ENCODE measurements at places on chromosomes 5 and 9.

GRCh38 chr5:90934738-90935137 lies 376.1 kb downstream of the ADGRV1 start:
- no peak for DNase-seq

DNA sequence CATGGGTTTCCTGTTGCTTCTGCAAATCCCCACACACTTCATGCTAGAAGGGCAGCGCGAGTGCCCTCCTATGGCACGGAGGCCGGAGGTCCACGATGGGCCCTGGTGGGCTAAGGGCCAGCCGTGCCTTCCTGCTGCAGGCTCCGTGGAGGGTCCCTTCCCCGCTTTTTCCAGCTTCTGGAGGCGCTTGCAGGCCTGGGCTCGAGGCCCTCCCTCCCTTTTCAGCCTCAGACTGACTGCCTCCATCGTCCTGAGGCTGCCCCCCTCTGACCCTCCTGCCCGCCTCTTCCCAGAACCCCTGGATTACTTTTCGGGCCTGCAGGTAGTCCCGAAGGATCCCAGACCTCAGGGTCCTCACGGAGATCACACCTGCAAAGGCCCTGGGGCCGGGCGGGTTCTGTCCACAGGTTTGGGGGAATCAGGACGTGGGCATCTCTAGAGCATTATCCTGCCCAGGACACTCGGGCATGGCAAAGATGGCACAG lies 3.2 kb upstream of the TERT start:
- no peak for DNase-seq

DNA sequence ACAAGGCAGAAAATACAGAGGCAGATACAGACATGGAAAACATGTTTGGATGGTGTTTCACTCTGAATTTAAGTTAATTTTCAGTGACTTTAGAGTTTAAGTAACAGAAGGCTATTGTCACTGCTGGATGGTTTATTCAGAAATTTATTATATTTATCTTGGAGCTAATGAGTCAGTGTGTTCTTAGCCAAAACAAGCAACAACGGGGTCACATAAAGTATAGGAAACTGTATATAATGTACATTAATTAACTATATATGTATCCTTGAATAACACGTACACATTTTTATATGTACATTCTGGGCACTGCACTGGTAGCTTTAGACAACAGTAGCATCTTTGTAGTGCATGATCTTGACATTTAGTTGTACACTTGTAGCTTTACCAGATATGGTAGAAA lies 30.7 kb downstream of the CYLC2 start:
- no peak for DNase-seq

- DNase-seq = no peak
Observed at GRCh38 chr5:14728459-14728938, 64.0 kb downstream of the OTULIN start.

GRCh38 chr5:159010661-159011442 lies 88.9 kb downstream of the EBF1 start:
- DNase-seq = no peak

- DNase-seq = no peak
Observed at GRCh38 chr5:41522193-41522786, 11.9 kb upstream of the PLCXD3 start.

DNA sequence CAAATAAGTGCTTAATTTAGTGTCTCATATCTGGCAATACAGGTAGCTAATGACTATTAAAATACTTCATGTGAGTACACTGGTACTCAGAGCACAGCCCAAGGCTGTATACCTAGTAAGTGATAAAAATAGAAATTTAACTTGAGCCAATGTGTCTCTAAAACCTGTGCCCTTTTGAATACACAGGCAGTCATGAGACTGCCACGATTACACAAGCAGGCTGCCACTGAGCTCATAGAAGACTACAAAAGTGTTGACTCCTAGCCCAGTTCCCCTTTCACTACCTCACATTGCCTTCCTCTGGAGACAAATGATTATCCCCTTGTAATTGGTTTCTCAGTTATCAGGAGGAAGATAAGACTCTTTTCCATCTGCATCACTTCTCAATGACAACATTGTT lies 66.3 kb upstream of the PAPPA start:
- DNase-seq = peak; percentile 89

DNA sequence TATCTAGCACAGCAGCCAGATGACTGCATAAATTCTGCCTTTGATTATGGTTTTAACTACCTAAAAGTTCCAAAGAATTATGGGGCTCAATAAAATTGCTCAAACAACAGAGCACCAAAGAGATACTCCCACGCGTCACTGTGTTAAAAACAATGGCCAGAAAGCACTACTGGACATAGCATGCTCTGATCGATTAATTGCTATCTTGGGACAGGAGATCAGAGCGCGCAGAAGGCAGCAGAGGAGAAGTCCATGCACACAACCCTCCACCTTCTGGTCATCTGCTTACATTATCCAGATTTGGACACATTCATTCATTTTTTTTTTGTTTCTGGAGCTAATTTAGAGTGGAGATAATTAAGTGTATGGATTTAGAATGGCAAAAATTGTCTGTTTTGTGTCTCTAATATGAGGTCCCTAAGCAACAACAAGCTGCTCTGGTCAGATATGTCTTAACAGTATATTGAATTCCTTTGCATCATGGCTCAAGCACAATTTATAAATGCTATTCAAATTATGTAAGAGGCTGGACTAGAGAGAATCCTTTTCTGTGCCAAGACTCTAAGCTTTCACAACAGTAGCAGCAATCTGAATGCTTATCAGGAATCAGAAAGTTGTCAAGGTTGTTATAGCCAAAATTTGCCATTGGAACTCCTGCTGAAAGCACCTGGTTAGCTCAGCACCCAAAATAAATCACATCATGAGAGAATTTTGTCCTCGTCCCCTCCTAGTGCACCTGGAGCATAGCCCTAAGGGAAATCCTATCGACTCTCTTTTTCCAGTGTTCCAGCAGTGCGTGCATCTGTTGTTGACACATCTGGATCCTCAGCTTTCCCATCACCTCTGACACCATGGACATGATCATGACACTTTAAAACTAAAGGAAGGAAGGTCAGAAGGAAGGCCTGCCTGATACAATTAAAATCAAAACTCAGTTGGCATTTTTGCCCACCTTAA lies 98.6 kb upstream of the HMHB1 start:
- no peak for DNase-seq

DNA sequence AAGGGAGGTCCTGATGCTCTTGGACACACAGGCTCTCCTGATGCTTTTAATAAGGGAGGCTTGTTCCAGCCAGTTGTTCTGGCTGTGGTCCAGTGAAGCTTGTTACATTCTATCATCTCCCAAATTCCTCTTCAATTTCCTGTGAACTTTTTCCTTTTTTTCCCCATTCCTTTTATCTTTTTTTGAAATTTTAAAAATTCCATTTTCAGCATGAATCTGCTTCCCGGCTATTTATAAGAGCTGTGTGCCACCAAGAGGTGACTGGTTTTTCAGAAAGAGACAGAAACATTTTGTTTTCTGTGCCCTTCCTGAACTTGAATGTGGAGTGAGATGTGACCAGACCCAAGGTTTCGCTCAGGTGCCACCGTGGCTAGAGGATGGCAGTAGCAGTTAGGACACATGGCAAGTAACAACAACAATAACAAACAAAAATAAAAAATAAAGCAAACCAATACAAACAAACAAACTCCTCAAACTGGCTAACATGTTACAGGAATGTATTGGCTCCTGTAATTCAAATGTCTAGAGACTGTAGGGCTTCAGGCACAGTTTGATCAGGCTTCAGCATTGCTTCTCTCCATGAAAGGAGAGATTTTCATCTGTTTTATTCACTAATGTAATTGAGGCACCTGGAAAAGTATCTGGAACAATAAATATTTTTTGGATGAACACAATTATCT lies 121.1 kb downstream of the BOD1 start:
- DNase-seq = no peak

DNA sequence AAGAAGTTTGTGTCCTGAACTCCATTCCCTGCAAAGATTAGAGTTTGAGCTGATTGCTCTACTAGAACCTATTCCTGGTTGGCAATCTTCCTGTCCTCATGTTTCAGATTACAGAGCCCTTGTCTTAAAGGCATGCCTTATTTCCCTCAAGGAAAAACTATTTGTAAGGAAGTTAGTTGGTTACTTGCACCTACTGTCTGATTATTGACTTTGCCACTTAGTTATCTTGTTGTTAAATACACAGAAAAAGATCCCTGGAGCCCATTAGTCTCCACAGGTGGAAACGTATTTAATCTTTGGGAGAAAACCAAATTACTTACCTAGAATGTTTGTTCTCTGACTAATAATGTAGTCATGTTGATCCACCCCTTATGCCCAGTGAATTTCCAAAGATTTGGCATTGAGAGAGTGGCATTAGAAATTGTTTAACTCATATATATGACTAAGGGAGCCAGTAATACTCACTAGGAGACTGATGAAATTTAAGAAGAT lies 132.3 kb upstream of the ELL2 start:
- peak; percentile 91 for DNase-seq

- DNase-seq = peak; percentile 95
Observed at GRCh38 chr5:32223972-32224609, 50.0 kb upstream of the GOLPH3 start.

GRCh38 chr9:12469084-12469483 lies 224.1 kb upstream of the TYRP1 start:
- no peak for DNase-seq

GRCh38 chr9:98589102-98589501 lies 119.6 kb downstream of the GABBR2 start:
- no peak for DNase-seq

DNA sequence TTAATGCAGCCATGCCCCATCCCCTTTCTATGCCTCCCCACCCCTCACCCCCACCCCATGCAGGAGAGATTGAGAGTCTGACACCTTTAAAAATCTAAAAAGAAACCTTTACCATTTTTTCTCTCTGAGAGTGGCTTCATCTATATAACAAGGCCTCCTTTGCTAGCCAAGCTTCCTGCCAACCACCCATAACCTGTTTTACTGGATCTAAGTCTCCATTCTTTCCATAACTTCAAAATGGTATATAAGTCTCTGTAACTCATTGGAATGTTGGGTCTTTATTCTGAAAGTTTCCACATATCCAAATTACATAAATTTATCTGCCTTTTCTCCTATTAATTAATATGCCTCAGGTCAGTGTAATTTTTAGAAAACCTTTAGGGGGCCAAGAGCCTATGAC lies 1174.0 kb downstream of the MAT2B start:
- no peak for DNase-seq

DNA sequence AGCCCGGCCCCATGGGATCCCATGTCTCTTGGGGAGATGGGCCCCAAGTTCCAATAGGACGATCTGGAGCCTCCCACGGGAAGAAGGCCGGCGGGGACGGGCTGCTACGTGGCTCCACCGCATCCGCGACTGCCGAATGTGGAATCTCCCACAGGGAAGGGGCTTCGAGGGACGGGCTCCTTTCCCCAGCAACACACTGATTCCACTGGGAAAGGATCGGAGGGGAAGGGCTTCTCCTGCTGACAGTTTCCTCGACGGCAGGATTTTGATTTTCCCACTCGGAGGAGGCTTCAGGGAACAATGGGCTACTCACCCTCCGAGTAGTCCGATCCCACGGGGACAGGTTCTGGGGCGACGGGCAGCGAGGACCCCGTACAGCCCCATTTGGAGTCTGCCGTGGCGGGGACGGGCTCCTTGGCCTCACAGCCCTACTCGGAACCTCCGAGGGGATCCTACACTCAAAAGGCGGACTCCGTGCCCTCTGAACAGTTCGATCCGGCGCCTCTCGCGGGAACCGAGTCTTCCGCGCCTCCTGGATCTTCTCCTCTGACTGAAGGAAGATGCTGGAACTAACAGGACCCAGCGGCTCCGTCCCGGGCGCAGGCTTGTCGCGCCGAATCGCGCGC lies 1.3 kb downstream of the PROB1 start:
- no peak for DNase-seq

DNA sequence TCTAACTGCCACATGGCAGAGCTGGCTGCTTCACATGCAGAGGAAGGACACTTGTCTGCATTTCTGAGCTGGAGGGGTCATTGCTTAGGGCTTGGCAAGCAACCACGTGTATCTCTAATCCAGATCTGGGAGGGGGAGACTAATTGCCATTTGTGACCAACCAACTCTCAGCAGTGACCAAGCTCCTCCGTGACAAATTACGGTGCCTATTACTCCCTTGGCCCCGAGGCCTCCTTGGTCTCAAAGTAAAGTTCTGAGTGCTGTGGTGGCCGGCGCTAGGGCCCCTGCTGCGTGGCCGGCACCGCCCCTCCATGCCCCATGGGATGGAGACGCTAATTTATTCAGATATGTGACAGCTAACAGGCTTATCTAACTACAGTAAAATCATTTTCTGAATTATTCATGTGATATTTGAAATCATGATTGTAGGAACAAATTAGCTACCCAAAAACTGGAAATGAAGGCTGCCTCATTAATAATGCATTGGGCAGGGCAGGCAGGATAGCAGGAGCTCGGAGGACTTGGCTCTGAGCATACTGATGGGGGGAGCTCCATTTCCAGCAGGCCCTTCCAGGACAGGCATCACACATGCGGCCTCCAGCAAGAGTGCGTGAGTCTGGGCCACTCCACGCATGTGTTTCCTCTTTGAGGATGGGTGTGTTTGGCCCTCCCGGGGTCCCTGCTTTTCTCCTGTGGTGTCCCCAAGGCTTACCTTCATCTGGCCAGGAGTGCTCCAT lies 67.7 kb downstream of the C5orf15 start:
- DNase-seq = no peak

DNA sequence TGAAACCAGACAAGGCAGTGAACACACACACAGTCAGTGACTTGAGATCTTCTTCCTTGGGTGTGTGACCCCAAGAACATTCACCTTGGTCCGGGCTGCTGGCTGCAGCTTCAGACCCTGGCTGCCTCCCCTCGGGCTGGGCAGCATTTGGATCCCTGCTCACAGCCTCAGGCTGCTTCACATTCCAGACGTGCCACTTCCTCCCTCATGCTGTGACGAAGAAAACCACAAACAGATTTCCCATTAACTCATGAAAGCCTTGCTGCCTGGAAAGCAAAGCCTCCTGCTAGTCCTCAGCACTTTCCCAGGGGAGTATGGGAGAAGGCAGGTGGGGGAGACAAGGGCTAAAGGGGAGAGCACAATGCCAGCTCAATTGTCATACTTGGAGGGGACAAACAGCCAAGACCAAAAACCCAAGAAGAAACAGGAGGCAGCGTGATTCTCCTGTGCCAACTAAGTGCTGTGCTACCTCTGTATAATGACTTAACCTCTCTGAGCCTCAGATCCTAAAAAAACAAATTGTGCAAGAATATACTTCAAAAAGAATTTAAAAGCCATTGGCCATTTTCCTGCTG lies 594.6 kb upstream of the BRINP1 start:
- DNase-seq = peak; percentile 98

GRCh38 chr5:179257176-179257682 lies 88.0 kb downstream of the ADAMTS2 start:
- no peak for DNase-seq

DNA sequence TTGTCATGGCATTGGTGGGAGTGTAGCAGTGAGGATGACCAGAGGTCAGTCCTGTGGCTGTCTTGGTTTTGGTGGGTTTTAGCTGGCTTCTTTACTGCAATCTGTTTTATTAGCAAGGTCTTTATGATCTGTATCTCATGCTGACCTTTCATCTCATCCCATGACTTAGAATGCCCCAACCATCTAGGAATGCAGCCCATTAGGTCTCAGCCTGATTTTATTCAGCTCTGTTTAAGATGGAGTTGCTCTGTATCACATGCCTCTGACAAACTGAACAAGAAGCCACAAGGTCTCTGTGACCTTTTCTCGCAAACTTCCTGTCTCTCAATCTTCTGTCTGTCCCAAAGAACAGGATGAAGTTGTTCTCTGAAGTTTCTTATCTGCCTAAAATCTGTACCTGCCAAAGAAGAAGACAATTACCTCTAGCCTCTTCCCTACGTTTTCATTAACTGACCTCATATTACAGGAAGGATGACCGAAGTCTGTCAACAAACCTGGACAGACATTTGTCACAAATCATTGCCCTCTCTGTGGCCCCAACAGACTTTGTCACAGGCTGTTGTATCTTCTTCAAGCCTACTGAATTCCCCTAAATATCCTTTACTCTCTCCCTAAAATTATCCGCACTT lies 284.2 kb upstream of the SEMA6A start:
- no peak for DNase-seq

GRCh38 chr9:8221462-8221861 lies 421.9 kb upstream of the DMAC1 start:
- no peak for DNase-seq

All from renal cortical epithelial cell (primary cell).